ENCODE measurements at places on chromosomes 3 and 15.

GRCh38 chr15:34620142-34620541 is 36.7 kb upstream of the GOLGA8B start:
- no peak for DNase-seq

DNA sequence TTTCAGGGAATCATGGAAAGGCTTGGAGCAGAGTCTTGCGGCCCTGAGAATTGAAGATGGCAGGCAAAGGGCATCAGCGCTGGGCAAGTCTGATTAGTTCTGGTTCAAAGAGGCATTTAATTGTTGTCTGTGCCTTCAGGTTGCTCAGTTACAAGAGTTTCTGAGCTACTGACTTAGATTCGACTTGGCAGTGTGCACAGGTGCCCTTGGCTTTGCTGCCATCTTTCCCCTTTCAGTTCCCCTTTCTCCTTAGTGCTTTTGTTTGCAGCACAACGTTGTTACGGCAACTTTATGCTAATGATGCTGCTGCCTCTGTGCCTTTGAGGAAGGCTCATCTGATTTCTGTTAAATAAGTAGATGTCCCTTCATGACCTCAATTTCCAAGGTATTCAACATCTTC is 12.5 kb downstream of the P2RY14 start:
- no peak for DNase-seq

DNA sequence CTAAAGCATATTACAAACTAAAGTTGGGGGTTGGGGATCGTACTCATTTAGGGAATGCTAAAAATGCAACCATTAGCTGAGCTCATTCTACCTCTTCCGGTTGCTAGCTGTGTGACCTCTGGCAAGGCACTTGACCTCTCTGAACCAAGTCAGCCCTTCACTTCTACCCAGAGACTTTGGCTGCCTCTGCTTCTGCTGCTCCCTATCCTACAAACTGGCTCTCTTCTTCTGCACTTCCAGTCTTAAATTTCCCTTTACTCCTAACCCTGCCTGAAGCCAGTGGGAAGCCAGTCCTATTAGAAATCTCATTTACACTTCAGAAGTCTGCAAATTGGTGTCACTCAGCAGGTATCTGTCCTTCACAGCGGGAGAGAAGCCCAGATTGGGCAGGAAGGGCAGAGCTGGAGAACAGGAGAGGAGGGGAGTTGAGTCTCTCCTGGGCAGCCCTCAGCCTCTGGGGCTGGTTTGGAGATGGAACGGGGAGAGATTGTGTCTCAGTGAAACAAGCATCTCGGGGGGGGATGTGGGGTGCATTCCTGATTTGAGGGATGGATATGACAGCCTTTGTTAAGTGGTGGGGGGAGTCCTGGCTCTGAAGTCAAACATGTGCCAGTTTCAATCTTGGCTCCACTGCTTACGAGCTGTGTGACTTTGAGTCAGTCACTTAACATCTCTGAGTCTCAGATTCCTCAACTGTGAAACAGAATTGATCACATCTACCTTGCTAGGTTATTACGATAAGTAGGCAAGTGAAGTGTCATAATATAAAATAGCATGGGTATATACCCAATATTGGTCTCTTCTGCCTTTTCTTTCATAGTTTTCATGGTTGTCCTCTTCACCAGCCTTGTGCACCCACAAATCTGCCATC is 7.8 kb upstream of the AEN start:
- DNase-seq = no peak

- no peak for DNase-seq
These were observed 494.5 kb upstream of the PDZRN3 start for GRCh38 chr3:74119221-74119620.

DNA sequence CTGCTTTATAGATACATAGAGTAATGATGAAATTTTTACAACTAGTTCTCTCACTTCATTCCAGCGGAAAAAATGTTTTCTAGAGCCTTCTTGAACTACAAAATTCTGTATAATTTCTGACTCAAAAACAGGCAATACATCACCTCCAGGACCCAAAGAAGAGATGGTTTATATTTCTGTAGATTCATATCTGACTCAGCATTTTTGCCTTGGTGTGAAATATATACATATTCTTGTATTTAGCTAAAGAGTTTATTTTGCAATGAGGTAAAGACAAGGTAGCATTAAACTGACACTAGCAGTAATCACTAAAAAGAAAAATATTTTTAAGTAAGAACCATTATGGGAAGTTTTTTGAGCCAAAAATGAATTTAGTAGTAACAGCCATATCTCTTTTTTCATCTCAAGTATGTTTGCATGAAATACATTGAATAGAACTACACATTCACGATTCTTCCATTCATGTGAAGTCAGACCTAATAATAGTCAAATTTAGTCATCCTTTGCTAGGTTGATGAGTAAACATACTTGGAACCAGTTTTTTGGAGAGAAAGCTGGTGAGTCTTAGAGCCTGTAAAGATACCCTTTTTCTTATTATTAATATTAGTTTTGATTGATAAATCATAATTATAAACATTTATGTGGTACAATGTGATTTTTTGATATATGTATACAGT is 31.6 kb downstream of the COL8A1 start:
- DNase-seq = no peak

DNA sequence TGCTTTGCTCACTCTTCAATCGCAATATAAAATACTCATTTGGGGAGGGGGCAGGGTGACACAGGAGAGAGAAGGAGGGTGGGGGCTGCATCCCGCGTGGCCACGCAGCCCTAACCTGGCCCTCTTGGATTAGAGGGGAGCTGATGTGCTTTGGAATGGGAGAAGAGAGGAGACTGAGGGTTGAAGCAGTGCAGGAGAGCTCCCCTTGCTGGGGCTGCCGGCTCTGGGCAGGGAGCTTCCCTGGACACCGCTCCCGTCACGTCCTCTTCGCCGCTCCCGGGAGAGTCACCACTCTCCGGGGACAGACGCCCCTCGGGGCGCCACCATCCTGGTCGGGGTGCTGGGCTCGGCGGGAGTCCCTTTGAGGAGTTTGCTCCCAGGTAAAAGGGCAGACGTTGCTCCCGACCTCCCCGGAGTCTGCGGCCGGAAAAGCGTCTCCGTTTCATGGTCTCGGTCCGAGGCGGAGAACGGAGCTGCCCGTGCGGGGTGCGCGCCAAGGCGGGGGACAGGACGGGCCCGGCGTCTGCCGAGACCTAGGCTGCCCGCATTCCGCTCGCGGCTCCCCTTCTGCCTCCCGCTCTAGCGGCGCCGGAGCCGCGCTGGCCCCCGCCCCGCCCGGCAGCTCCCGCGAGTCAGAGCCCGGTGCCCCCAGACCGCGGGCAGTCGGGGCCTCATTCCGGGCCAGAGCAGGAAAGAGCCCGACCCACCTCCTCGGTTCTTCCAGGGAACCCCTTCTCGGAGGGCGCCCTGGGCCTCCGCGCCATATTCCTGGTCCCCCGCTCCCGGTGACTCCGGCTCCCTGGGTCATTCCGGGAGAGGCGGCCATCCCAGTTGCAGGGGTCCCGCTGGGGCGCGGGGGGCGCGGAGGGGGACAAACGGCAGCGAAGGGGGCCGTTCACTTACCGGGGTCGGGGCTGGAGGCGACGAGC is 603 bp downstream of the SLC7A14 start:
- DNase-seq = no peak

DNA sequence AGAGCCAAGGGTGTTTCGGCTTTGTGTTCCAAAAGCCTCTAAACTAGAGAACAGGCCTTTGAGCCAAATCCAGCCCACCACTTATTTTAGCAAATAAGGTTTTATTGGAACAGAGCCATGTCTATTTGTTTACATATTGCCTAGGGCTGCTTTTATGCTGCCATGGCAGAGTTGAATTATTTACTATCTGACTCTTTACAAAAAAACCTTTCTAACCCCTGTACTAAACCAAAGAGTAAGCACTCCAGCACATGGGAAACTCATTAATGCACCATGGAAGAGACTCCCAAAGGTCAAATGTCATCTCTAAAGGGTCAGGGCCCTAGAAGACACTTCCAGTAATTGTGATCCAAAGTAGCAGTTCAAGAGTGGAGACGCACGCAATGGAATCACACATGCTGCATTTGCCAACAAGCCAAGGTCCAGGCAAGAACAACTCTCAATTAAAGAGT is 22.3 kb downstream of the OSBPL10 start:
- DNase-seq = no peak

DNA sequence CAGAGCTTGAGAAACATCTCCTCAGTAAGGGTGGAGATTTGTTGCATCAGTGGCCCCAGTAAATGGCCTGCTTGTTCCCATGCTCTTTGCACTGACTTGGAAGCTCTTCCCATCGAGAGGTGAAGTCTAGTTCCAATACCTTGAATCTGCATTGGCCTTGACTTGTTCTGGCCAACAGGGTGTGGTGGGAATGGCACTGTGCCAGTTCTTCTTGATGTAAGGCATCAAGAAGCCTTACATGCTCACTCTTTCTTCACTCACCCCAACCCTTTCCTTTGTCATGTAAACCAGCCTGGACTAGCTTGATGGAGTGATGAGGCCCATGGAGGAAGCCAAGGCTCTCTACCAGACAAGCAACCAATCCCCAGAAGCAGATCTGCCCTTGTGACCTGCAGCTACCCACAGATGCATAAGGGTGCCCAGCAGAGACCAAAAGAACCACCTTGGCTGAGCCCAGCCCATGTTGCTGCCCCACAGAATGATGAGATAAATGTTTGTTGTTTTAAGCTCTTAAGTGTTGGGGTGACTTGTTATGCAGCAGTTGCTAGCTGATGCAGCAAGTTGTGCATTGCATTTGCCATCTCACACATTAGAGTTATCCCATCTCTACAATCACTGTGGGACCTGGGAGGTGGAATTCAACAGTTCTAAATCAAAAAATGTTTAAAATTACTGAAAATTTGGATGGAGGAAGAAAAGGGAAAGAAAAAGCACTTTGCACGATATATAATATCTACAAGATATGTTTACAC is 11.1 kb upstream of the MGLL start:
- DNase-seq = no peak

DNA sequence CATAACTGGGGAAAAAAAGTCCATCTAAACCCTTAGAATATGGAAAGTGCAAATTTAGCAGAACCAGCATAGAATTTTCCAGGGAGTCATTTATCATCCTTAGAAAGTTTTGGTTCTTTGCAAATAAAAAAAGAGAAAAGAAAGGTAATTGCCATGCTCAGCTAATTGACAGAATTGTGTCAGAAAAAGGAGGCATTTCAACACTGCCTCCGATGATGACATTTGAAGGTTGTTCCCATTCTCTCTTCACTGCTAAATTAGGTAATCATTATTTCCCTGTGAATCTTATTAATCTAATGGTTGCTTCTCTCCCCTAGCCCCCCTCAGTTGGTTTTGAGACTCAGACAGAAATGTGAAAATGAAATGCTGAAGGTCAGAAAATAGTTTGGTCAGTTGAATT is 139.2 kb downstream of the PDCD6IP start:
- DNase-seq = no peak

- DNase-seq = no peak
These were observed 80.2 kb upstream of the FAM3D start for GRCh38 chr3:58746758-58747157.

DNA sequence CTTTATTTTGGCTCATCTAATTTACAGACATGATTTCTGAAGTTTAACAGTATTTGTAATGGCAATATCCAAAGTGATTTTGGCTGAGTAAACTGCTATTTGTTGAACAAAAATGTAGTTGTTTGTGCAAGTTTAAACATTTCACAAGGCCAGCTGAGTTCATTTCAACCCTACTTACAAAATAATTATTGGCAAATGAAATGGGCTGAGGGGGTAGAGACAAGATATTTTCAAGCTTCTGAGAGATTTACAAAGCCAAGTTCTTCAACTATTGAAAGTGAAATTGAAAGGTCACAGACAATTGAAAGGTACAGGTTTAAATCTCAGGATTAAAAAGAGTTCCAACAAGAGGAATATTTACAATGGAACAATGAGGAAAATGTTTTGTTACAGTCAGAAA is 77.1 kb downstream of the DUT start:
- DNase-seq = no peak

GRCh38 chr15:48418343-48418742 is 87.1 kb downstream of the DUT start:
- DNase-seq = no peak

GRCh38 chr15:96261575-96262034 is 68.9 kb upstream of the NR2F2 start:
- DNase-seq = no peak

DNA sequence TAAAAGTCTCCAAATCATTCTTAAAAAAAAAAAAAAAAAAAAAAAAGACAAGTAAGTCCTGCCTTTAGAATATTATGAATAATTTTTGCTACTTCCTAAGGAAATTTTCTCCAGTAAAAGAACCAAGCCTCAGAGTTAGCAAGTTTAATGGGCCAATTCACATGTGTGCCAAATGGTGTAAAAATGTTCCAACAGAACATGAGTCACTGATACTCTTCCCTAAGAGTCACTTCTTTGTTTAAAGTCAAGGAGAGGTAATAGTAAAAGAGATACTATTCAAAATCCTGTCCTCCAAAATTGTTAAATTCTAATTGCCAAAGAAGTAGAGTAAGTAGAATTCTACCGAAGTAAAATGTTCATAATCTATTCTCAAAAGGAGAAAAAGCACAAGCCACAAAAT is 17.7 kb upstream of the CPA3 start:
- no peak for DNase-seq

- no peak for DNase-seq
These were observed at the start of gene AMT for GRCh38 chr3:49422379-49423248. TSS of gene AMT (minus strand) at chr3:49422473. CDS start at chr3:49422450, 23 bp downstream.

DNA sequence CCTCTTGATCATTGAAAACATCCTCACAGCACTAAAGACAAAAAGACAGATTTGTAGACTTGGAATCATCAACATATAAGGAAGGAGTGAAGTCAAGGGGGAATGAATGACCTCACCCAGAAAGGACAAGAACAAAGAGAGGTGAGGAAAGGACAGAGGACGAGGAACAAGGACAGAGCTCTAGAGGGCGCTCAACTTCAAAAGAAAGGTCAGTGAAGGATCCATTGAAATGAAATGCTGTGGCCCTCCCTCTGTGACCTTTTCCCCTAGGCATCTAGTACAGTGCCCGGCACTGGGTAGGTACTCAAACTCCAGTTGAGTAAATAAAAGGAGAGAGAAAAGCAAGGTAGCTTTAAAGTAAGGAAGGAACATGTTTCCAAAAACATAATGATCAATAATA is 2.6 kb downstream of the ATP8B4 start:
- DNase-seq = no peak

GRCh38 chr3:58642846-58643245 is 23.7 kb downstream of the FAM3D start:
- no peak for DNase-seq

DNA sequence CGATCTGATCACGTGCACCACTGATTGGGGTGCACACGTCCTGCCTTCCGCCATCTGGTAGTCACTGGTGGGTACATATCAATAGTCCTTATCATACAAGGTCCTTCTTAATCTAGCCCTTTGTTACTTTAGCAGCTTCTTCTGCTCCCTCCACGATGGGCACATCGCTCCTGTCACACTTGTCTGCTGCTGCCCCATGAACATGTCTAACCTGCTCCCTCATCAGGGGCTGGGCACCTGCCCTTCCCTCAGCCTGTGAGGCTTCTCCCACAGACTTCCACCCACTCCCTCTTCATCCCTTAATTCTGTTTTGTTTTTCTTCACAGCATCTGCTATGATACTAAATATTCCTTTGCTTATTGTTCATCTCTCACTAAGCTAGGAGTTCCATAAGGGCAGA is 82.5 kb downstream of the UACA start:
- DNase-seq = no peak
